ENCODE measurements at places on chromosomes 13 and 19. TPM values are rescaled to one million over a fixed set of nuclear protein-coding genes. Genes with fewer than 3 reads are reported as not detected.

Gene OVOL3
- not detected for total RNA-seq

Gene SYT5
- 131 TPM for total RNA-seq

Gene PTH2
- total RNA-seq = not detected

Gene ZNF175
- total RNA-seq = 20.9 TPM
